Stomach (tissue), 19 donors: ENCODE measurements at places on chromosomes 6 and 20. TPM values are rescaled to one million over a fixed set of nuclear protein-coding genes. Genes with fewer than 3 reads are reported as not detected.

DNA sequence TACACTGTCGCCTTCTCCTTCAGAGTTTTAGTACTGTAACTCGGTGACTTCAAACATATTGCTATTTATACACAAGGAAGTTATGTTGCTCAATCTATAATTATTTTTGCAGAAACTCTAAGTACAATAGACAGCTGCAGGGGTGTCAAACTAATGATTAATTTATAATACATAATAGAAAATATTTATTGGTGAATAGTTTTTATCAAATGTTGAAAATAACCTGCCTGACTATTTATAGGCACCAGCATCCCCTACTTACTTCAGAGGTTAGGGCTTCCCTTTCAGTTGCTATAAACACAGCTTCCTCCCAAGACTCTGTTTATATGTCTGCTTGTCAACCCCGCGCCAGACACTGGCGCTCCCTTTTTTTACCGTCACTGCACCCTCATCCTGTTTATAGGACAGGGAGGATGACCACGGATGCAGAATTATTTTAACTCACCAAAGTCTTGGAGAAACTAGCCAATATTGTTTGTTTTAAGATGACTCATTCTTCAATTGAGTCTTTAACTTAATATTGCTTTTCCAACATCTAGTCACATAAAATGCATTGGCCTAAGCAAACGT lies 225.0 kb downstream of the ALDH8A1 start:
- peaks cover 37% of the 10 kb centered on the region for H3K4me1 ChIP-seq
- no peak overlapping the region for H3K27ac ChIP-seq
- no peaks in the 10 kb centered on the region for H3K36me3 ChIP-seq
- no peaks in the 10 kb centered on the region for H3K27me3 ChIP-seq
- H3K4me3 ChIP-seq = no peak overlapping the region
- DNase-seq = no peak

- no peaks in the 10 kb centered on the region for H3K36me3 ChIP-seq
- H3K4me3 ChIP-seq = no peak overlapping the region
- H3K27me3 ChIP-seq = no peaks in the 10 kb centered on the region
- no peak for DNase-seq
Observed at GRCh38 chr20:13494019-13494418, 144.7 kb downstream of the TASP1 start.

Gene IRAK1BP1
- polyA plus RNA-seq = 2.7 TPM

Gene TREM2
- 0.23 TPM for polyA plus RNA-seq

Gene NKAIN4
- 0.28 TPM for polyA plus RNA-seq

DNA sequence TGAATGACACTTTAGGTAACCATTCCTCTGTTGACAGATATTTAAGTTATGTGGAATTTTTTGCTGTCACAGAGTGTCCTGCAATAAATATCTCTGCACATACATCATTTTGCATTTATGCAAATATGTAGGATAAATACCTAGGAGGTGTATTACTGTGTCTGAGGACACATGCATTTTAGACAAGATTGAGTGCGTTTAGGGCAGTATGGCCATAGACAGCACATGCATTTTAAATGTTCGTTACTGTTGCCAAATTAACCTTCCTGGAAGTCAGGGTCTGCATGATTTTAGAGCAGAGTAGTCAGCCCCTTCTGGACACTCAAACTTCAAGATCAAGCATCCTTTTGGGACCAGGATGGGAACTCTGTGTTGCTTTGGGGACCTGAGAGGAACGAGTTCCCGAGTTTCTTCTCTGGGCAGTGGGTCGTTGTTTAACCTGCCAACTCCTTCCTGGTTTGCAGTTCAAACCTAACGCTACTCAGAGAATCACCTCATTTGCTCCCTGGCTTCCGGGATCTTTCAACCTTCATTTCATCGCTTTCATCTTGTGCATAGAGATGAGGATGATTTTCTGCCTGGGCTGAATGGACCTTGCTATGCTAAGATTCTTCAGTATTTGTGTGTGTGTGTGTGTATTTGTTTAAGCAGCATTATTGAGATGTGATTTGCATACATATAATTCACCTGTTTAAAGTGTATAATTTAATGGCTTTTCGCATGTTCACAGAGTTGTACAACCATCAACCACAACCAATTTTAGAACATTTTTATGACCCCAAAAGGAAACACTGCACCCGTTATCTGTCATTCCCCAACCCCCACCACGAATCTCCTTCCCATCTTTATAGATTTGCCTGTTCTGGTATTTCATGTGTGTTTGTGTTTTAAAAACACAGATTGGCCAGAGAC lies 9.8 kb downstream of the BCAS4 start:
- H3K4me3 ChIP-seq = no peak overlapping the region
- no peak overlapping the region for H3K27ac ChIP-seq
- H3K36me3 ChIP-seq = no peaks in the 10 kb centered on the region
- H3K27me3 ChIP-seq = no peaks in the 10 kb centered on the region

DNA sequence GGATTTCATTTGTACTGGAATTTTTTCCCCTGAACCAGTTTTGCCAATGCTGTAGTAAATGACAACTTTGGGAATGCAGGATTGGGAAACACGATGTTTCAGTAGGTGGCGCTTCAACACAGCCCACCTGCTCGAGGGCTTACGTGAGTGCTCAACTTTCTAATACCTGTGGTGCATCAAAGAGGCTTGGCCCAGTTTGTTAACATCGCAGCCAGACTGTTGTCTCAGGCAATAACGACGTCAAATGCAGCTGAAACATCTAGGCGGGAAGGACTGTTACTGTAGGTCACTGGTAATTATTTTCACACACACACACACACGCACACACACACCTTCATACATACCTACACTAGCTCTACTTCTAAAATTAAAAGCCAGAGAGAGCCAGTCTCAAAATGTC lies 815.5 kb upstream of the SLC35B3 start:
- no peaks in the 10 kb centered on the region for H3K27me3 ChIP-seq
- H3K27ac ChIP-seq = no peak overlapping the region
- no peaks in the 10 kb centered on the region for H3K36me3 ChIP-seq

GRCh38 chr6:41779788-41780550 lies at the start of gene FRS3:
Gene FRS3 (minus strand): TSS chr6:41779900. CDS start chr6:41776987, 2,913 bp downstream.
- H3K27me3 ChIP-seq = no peaks in the 10 kb centered on the region
- DNase-seq = peak; percentile 99
- peak within 1 kb of the TSS; percentile 82 for H3K27ac ChIP-seq
- H3K4me1 ChIP-seq = peaks cover 59% of the 10 kb centered on the region
